ENCODE measurements at places on chromosomes 16 and 17.

DNA sequence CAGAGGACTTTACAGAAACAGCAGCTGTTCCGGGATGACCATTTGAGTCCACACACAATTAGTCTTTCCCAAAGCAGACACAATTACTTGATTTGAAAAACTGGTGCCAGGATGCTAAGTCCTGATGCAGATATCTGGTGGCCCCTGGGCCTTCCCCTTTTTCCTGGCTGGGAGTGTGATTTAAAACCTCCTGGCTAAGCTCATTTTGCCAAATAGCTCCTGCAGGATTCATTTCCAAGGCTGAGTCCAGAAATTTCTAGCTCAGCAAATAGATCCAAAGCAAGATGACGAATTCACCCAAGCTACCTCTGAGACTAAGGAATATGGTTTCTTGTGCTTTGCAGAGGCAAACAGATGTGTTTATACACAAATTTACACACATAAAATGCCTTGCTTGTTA lies 422.2 kb downstream of the CA10 start:
- no peak for DNase-seq

DNA sequence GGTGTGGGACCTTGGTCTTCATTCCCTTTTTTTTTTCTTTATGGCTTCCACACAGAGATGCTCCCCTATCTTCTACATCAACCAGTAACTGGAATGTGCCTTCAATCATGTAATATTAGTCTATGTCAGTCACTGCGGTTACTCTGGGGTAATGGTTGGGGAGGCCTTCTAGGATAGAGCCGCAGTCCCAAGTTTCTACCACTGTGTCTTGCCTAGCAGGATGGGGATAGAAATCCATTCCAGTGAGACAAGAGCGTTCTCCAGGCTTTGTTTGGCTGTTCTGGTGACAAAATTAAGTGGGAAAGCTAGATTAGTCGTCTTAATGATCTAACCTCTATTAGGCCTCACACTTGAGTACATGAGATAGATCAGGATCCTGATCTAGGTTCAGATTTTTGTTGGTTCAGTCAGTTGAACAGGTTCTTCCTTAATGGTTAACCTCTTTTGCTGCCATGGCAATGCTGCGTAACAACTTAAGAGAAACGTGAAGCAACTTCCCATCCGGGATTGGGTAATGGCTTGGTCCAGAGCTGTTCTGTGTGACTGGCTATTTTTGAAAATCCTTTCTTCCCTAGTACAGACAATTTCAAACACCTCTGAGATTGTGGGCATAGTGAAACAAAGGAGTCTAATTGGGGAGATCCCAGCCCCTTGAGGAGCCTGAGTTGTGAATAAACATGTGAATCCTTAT lies 8.7 kb downstream of the MSL1 start:
- no peak for DNase-seq

GRCh38 chr16:81639931-81640680 lies 139.0 kb upstream of the PLCG2 start:
- no peak for DNase-seq

DNA sequence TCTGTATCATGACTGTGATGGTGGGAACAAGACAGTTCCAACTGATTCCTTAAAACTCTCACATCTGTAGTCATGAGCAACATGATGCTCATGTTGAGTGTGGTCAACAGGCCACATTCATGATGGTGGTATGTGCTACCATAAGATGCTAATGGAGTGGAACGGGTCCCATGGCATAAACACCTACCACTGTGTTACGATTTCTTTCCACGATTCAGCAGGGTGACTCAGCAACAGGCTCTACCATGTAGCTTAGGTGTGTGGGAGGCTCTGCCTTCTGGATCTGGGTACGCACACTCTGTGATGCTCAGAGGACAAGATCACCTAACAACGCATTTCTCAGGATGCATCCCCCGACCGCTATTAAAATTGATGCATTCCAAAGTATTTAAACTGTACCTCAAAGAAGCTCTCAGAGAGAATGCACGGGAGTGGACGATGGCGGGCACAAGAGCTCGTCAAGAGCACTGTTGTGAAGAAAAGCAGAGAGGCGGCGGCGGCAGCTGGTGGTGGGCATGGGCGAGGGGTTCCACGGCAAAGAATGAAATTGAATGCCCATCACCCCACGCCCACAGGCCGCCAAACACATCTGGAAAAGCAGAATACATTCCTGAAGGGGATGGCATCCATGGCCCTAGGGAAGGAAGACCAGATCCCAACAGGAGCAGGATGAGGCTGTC lies 133.3 kb downstream of the ZNF778 start:
- DNase-seq = no peak

GRCh38 chr16:79051313-79051712 lies 549.2 kb downstream of the MAF start:
- DNase-seq = no peak
